Natural killer cell treated with Interleukin-12 subunit alpha and Interleukin-12 subunit beta and Interleukin-15 and Interleukin-18, amount 100 ng/mL, for 72 hours (primary cell): ENCODE measurements at places on chromosomes 13 and 19. TPM values are rescaled to one million over a fixed set of nuclear protein-coding genes. Genes with fewer than 3 reads are reported as not detected.
A peak's percentile ranks its signal among the peaks of the same experiment; 100 is the strongest.

GRCh38 chr13:93862259-93862658, 617.2 kb downstream of the DCT start:
- DNase-seq: no peak

DNA sequence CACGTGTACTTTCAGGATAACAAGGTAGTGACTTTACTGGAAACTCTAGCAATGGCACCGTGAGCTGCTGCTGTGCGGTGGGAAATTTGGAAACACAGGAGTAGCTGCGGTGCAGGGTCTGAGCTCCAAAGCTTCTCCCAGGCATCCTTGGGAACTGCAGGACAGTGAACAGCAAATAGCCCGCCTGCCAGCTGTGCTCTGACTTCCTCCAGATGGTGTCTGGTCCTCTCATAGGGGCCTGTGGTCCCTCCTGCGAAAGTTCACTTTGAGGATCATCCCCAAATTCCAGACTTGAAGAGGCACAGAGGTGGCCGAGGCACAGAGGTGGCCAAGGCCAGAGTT, 287.3 kb upstream of the MAB21L1 start:
- DNase-seq: no peak

GRCh38 chr13:31278869-31279268, 79.1 kb downstream of the B3GLCT start:
- no peak for DNase-seq

DNA sequence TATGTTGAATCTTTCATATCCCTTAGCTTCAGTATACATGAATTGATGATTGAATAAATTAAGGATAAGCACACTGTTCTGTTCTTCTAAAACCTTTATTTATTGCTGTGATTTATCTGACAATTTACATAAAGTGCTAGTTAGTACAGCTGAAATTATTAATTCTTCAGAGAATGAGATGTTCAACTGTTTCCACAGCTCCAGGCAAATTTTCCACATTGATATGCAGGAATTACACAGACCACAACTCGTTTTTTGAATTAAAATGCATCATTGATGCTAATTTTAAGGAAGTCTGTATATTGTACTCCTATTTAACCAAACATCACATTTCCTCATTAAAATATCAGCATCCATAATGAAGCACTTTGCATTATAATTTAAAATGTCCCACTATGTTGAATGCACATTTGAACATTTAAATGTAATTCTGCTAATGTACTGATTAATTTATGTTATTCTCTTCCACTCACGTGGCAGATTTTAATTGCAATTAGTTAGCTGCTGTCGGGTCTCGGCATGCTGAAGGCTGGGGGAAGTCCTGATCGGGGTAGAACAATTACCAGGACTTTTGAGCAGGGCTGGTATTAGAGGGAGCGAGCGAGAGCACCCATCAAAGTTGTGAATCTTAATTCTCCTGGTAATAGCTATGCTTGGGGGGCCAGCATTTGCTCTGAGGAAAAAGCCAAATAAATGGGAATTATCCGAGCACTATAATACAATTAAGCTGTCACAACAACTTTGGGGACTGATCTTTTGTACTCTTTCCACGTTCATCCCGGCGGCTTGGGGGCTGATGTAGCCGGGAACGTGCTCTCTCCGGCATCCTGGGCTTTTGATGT, 136.7 kb upstream of the TMTC4 start:
- DNase-seq: no peak

DNA sequence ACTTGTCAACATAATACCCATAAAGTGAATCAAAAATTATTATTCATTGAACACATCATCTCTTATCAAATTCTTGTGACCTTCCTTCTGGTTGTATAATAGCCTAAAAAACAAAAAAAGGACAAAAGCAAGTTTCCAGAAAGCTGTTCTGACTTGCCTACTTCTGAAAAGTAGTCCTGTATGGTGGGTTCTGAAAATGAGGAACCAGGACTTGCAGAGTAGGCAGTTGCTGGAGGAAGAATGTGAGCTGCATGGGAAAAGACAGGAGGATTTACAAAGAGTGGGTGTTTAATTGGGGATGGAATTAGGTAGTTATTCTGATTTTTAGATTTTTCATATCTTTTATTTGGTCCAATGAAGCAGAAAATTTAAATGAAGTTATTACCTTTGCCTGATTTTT, 56.7 kb downstream of the RCBTB2 start:
- DNase-seq: no peak

GRCh38 chr13:95267662-95268342, 33.4 kb downstream of the ABCC4 start:
- DNase-seq: no peak

DNA sequence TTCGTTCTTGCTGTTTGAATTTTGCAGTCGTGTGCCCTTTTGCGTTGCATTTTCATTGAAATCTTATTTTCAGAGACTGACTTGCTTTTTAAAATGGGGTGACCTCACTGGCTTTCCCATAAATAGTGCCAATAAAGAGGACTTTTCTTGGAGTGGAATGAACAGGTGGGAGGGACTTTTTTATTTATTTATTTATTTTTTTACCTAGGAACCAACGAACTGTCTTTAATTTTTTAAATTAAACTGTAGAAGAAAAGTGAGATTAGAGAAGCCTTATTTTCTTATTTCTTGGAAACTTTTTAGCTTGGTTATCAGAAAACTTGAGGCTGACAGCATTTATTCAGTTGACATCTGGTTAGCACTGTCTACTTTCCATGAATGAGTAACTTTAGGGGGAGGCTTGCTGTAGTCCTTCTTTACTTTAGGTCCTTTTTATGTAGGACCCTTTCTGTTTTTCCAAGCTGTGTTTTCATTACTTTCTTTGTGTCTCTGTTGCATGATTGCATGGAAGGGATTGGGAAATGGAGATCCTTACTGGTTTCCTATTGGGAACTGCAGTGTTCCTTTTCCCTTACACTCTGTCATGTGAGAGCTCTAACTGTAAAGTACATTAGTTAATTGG, 1.7 kb downstream of the SLAIN1 start:
- no peak for DNase-seq

- no peak for DNase-seq
Measured at GRCh38 chr13:32026623-32027022, 5.0 kb upstream of the FRY start.

- no peak for DNase-seq
Measured at GRCh38 chr13:24687611-24688010, 7.4 kb downstream of the ATP12A start.

GRCh38 chr13:83796364-83796763, 85.9 kb downstream of the SLITRK1 start:
- no peak for DNase-seq

DNA sequence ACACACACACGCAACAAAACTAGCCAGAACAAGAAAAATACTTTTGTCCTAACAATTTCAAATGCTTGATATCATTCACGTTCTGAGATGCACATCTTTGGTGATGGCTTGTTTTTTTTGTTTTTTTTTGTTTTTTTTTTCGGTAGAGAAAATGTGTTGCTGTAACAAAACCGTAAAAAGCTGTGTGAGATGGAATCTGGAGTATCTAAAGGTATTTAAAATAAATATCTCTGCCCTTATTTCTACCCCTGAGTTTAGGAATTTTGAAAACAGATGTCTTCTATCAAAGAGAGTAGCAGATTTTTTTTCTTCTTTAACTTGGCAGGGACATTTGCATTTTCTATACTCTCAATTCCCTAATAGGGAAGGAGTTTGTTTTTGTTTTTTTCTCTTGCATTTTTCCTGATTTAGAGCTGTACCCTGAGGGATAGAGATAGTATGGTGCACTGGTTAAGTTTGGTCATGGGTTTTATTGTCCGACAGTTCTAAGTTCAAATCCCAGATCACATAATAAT, 446.6 kb downstream of the KLF5 start:
- DNase-seq: no peak

GRCh38 chr19:48990400-48990799, 2.7 kb downstream of the GYS1 start:
- DNase-seq: no peak

DNA sequence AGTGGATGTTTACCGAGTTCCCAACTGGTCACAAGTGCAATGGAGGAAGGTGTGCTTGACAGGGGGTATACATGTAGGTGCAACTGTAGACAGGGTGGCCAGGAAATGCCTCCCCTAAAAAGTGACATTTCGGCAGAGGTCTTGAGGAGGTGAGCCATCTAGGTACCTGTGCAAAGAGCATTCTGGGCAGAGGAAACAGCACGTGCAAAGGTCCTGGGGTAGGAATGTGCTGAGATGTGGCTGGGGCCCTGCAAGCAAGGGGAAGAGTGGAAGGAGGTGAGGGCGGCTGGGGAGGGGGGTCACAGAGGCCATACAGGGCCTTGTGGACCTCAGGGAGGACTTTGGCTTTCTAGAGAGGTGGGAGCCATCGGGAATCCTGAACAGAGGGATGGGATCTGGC, 8.1 kb downstream of the ADGRL1 start:
- DNase-seq: no peak

- DNase-seq: no peak
Measured at GRCh38 chr13:53112522-53112921, 83.9 kb downstream of the OLFM4 start.

GRCh38 chr13:98150832-98151479, 8.1 kb downstream of the FARP1 start:
- no peak for DNase-seq

DNA sequence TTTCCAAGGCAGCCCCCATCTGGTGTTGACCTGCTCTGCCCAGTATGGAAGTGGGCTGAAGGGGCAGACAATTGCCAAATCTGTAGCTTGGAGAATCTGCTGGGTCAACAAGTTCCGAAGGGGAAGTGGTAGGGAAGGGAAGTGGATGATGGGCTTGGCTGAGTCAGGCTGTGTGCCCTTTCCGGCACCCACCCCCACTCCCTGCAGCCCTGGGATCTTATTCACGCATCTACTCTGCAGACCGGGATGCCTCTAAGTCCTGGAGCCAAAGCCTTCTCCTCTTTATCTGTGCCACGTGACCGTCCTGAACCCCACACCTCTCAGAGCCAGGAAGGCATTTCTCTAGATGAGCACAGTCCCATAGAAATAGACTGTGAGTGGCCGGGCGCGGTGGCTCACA, 7.5 kb upstream of the C5AR2 start:
- DNase-seq: no peak

DNA sequence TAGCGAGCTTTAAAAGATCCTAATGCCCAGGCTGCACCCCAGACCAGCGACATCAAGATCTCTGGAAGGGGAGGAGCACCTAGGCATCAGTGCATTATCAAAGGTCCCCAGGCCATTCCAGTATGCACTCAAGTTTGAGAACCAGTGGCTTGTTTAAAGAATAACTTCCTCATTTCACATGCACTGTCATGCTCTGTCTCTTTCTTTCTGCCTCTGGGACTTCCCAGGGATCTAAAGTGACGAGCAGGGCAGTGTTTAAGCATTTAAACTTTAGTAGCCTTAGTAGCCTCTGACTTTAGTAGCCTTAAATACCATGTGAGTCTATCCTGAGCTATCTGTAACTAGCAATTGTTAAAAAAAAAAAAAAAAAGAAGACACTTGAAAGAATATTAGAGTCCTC, 8.9 kb upstream of the FARP1 start:
- DNase-seq: no peak

DNA sequence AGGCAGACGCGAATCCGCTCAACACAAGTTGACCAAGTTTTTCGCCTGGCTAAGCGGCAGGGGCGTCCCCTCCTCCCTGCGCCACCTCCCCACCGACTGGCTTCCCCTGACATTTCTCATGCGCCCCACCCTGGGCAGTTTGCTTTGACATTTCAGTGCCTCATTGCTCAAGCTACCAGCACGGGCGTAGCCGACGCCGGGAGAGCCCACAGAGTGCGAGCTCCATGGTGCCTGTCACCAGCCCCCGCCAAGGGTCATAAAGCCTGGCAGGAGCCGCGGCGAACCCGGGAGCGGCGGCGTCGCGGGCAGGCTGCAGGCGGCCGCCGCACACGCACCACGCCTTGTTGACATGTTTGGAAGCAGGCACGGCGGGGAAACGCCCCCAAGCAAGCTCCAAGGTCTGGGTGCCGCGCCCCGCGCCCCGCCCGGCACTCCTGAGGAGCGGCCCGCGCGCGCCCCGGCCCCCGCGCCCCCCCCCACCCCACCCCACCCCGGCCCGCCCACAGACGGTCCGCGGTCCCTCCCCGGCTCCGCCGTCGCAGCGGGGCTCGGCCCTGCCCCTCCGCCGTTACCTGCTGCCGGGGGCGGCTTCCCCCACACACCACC, 601 bp downstream of the FBXL3 start:
- DNase-seq: peak; percentile 85

GRCh38 chr13:39317291-39317690, 279.0 kb downstream of the NHLRC3 start:
- no peak for DNase-seq

DNA sequence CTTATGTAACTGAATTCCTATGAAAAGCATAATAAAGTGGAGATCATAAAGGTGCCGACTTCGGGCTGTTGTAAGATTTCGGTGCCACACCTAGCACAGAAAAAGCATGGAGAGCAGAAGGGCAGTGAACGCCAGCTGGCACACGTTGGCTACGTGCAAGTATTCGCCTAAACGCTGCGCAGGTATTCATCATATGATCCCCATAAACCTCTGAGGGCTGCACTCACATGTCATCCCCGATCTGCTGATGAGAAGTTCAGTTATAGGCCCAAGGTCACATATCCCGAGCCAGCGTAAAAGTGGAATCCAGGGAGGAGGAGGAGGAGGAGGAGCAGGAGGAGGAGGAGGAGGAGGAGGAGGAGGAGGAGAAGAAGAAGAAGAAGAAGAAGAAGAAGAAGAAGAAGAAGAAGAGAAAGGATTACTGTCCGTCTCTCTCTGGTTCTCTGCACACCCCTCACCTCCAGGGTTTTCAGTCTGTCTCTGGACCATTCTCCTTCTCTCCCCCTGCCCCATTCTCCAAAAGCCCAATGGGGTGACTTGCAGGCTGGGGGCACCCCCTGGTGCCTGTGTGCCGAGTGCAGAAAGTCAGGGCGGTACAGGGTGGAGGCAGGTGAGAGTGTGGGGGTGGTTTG, 18.6 kb upstream of the CYP2S1 start:
- DNase-seq: no peak

DNA sequence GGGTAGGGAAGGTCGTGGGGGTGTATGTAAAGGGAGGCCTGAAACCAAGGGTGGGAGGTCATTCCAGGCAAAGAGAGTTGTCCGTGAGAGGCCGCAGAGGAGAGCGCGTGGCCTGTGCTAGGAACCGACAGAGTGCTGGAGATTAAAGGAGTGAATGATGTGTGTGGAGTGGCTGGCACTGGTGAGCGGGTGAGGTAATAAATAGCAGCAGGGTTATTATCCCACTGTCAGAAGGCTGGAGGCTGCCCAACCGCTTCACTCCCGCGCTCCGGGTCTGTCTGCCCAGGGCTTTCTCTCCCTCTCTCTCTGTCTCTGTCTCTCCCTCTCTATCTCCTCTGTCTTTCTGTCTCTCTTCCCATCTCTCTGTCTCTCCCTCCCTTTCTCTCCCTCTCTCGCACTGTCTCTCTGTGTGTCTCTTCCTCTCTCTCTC, 17.4 kb downstream of the ZNF579 start:
- no peak for DNase-seq

- no peak for DNase-seq
Measured at GRCh38 chr19:19513682-19514081, 1.7 kb downstream of the TSSK6 start.

- DNase-seq: no peak
Measured at GRCh38 chr19:7729831-7730285, 2.1 kb downstream of the CLEC4G start.

GRCh38 chr13:113102727-113103126, 2.9 kb upstream of the F7 start:
- DNase-seq: no peak

GRCh38 chr19:13782537-13782936, 8.3 kb downstream of the C19orf53 start:
- DNase-seq: no peak

ZNF540 gene
- total RNA-seq: 2.3 TPM

ATP4A gene
- total RNA-seq: not detected

IZUMO4 gene
- 5.7 TPM for total RNA-seq

SGCG gene
- total RNA-seq: not detected

ZNF224 gene
- 36.1 TPM for total RNA-seq

TECR gene
- 74.0 TPM for total RNA-seq

YJEFN3 gene
- 10.0 TPM for total RNA-seq

SBK3 gene
- total RNA-seq: not detected

FBXO46 gene
- total RNA-seq: 53.8 TPM
